Right lung (tissue), 10 donors: ENCODE measurements at places on chromosomes 11 and 22.
A peak's percentile ranks its signal among the peaks of the same experiment; 100 is the strongest.

- DNase-seq = no peak
Observed at GRCh38 chr11:112294688-112295340, 34.2 kb upstream of the PLET1 start.

DNA sequence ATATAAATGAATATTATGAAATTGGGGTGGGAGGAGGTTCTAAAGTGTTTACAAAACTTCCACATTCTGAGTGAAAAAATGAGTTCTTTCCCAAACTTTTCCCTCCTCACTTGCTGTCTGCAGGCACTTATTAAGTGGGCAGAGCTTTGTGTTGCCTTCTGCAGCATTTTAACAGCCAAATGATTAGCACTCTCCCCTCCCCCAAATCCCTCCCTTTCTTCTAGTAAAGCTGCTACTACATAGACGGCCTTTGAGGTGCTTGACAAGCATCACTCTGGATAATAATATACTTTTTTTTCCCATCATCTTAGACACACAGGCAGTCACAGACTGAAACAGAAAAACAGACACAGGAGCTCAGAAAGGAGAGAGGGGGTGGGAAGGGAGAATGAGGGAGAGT is 493.5 kb downstream of the DLG2 start:
- no peak for DNase-seq

DNA sequence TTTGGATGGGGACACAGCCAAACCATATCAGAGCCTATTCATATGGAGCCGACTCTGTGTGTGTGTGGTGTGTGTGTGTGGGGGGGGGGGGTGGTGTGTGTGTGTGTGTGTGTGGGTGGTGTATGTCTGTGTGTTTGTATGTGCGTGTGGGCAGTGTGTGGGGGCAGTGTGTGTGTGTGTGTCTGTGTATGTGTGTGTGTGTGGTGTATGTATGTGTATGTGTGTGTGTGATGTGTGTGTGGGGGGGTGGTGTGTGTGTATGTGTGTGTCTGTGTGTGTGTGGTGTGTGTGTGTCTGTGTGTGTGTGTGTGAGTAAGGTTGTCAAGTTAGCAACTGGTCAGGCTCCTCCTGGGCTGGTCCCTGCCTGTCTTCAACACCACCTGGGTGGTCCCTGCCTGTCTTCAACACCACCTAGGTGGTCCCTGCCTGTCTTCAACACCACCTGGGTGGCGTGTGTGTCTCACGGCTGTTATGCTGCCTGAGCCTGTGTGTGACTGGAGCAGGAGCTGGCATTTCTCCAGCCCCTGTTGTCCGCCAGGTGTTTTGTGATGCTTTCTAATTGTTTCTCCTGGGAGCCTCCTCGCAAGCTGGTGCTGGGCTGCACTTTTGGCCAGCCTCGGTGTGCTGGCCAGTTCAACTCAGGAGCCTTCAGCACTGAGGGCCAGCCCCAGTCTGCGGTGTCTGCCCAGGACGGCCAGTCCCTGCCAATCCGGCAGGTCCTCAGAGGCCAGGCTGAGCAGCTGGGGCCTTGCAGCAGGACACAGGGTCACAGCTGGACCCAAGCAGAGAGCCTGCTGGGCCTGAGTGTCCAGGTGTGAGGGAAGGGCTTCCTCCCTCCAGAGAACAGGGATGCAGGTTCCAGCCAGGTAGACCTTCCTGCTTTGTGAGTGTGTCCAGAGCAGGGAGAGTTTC is 21.5 kb upstream of the PVALB start:
- no peak for DNase-seq

GRCh38 chr11:106413222-106413621 is 335.8 kb downstream of the AASDHPPT start:
- no peak for DNase-seq

DNA sequence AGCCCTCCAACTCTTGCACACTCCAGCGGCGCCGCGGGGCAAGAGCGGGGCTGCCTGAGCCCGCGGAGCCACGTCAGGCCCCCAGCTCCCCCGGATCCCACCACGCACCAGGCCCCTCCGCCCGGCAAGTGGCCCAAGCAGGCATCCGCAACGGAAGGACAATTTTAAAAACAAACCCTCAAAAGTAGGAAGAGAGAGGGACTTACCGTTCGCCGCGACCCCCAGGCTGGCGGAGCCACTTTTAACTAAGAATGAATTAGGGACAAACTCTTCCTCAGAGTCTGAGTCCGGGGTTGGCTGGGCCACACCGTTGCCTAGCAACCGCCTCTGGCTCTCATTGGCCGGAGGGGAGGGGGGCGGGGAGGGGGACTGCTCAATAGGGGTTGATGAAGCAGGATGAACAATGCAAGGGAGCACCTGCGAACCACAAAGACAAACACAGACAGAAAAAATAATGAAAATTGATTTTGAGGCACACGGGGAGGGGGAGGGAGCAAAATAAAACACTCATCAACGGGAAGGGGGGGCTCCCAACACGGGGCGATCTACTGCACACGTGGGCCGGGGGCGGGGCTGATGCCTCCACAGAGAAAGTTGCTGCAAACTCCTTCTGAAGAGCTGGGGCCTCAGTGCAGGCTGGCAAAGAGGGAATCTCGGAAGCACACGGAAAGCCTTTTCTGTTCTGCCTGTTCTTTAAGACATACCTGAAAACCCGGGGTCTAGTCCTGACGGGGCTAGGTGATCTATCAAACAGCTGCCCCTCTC is 387.5 kb upstream of the NARS2 start:
- peak; percentile 67 for DNase-seq
